ENCODE measurements at places on chromosomes 5 and 9.

- DNase-seq, result no peak
These were observed 152.5 kb downstream of the ADAMTS6 start for GRCh38 chr5:65329266-65329665.

DNA sequence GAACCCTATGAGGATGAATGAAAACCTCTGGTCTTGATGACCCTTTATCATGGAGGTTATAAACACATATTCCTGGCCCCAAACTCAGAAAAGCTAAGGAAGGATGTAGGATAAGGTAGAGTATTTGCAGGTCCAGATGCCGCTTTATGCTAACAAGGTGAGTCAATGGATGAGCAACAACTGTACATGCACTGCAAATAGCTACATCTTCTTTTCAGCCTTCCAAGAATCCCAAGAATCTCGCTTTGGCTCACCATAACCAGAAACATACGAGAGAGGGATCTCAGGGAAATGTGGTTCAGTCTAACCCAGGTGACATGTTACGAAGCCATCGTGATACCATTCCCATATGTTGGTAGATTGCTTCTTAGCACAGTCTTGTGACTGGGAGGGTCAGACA is 152.3 kb upstream of the ANKH start:
- peak; percentile 28 for DNase-seq

DNA sequence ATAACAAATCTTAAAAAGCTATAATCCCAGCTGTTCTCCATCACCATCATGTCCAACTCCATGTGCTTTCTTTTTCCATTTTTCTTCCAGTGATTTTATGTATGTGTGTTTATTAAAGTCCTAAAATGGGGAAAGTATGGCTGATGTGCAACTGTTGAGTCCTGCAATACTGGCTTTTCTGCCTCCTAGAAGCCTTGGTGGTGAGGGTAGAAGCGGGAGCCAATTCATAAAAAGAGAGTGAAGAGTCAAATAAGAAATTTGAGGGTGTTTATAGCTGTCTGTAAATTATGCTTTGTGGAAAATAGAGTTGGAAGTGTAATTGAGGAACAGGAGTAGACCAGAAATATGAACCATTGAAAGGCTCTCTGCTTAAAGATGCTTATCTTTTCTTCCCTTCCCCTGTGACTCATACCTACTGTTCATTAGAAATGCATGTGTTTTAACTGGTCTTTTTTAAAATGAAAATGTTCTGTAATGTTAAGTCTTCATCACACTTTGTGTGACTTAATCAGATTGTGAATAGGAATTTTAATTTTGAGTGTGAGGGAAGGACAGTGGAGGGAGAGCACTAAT is 80.1 kb downstream of the ZCCHC7 start:
- DNase-seq, result peak; percentile 63

DNA sequence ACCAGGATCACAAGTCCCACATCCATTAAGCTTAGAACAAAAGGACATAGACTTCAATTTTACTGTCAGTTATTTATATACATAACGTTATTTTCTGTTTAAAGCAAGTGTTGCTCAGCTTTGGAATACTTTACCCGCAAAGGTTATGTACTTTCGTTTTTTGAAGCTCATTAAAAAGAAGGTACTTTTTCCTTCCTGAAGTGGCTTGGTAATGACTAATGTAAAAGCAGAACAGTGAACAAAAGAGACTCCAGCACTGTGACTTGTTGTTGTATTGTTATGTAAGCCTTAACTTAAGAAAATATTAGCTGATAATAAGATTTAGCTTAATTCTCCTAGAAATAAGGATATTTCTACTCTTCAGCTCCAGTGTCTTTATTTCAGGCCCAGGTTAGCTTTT is 97.3 kb upstream of the SLCO6A1 start:
- DNase-seq, result no peak
